ENCODE measurements at places on chromosomes 3 and 15.

- no peak for DNase-seq
These were observed 524.6 kb downstream of the MECOM start for GRCh38 chr3:169138849-169139420.

DNA sequence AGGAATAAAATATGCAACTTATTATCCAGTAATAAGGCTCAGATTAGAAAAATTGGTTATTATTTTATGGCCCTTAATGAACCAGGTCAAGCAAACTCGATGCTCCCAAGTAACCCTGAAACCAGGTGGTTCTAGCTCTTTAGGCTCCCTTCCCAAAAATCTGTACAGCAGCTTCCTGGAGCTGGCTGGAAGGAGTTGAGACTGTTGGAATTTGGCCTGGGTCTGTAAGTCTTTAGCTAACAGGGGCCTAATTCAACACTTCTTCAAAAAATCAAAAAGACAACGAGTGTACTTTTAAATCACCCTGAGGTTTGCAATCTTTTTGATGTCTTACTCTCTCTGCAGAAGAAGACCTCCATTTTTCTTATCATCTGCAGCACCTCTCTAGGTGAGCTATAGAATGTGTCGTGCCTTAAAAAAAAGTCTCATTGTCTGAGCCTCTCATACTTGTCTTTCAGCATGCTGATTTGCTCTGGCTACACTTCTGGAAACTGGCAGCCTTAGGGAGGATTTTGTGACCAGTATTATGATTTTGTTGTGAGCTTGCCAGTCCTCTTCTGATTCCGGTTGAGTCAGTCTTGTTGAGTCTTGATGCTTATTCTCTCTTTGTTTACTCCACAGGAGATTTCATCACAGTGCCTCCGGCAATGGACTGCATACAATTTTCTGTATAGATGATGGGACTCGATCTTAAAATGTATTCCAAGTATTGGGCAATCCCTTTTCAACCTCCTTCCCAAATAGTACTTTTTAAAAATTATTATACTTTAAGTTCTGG is 235.0 kb upstream of the KBTBD8 start:
- no peak for DNase-seq

DNA sequence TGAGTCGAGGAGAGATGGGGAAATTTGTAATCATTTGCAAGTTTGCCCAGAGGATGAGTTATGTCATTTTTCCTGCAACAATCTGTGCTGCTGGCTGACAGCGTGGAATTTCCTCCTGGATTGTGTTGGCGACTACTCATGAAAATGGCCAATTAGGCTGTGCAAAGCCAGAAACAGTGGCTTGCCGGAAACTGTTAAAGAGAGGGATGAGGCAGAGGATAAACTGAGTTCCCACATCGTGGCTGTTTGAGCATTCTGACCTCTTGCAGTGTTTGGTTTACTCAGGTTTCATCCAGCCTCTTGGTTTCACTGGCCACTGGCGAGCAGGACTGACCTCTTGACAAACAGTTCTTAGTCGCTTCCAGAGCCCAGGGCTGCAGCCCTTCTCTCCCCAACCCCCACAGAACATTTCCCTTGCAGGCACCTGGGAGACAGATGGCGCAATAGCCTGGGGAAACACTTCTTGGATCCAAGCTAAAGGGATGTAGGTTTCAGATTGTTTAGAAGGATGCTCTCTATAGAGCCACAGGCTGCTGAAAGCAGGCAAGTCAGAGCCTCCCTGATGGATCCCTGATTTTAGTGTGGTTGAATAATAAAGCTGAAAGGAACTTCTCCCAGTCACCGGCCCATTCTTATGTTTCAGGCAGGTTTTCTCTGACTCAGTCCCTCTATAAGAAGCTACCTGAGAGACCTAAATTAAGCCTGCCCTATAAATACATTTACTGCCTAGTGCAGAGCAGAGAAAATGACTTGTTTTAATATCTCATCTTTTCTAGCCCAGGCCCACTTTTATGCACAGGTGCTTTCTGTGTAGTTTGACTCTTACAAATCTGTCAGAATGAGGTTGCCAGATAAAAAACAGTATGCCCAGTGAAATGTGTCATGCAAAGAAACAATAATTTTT is 92.8 kb upstream of the UBE2E1 start:
- peak; percentile 57 for DNase-seq

DNA sequence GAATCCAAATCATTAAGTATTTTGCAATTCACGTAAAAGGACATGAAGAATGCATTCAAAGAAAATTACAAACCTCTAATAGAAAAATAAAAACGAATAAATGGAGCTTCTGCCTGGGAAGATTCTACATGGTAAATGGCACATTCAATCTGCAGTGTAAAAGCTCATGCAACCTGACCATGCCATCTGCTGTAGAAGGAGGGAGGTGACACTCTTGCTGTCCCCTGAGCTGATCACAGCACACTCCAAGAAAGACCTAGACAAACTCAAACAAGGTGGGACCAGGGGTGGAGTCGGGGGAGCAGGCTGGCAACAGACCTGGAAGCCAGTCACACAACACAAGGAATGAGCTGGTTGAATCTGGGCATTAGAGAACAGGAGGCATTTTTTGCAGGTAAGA is 101.8 kb downstream of the BDH1 start:
- DNase-seq = peak; percentile 39

DNA sequence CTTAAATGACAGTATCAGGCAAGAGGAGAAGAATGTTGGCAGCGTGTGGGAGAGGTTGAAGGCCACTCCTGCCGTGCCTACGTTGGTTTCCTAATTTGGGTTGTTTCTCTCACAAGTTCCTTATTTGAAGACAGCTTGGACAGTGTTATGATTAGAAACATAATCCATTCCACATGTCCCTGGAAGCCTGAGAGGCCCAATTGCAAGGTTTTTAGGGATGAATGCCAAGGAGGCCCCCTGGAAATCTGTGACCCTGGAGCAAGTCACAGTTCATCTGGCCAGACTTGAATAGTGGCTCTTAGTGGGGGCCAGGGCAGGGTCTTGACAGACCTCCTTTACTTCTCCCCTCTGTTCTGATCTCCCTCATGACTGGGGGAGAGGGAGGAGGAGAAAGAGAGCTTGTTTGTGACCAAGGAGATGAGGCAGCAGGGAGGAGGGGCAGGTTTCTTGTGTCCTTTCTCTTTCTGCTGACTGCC is 584.4 kb upstream of the TBL1XR1 start:
- DNase-seq = no peak

DNA sequence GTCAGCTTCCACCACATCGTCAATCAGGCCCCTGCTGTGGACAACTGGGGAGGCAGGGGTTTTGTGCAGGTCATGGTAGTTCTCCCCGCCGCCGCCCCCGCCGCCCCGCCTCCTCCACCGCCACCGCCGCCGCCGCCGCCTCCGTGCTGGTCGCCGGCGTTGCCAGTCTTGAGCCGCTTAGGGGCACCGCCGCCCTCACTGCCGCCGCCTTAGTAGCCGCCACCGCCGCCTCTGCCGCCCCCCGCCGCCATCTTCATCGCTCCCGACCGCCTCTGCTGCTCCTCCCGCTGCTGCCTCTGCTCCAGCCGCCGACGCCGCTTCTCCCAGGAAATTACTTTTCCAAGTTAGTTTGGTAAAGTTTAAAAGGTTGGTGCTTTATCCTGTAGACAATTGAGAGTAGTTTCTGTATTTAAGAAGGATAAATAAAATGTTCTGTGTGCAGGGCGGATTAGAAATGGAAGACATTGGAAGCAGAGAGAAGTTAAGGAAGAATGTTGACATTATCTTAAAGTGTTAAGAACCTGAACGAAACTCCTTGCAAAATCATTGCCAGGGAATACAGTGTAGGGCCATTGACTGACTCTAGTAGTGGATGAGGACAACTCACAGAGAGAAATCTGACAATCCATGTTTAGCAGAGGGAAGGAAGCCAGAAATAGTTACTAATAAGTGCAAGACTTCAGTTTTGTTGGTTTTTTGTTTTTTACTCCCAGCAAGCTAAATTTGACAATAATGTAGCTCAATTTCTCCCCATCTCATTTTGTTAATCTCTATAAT is 53.0 kb upstream of the GOLGA8A start:
- DNase-seq = no peak

- DNase-seq = no peak
These were observed 183.6 kb downstream of the ATP10A start for GRCh38 chr15:25679492-25679891.

Measured in HTR-8/SVneo (cell line).